ENCODE measurements at places on chromosomes 7 and 10.

DNA sequence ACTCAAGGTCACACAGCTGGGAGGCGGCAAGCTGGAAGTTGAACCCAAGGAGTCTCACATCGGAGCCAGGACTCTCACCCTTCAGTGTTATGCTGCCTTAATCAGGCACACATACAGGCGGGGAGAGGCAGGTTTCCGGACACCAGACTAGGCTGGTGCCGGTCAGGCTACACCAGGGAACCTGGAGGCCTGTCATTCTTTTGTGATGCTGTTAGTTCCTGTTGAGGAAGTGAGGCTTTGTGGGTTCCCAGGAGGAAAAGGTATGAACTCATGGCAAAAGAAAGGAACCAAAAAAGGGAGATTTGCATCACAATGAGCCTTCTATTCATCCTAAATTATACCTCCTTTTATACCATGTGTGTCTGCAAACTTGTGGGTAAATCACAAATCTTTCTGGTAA, 103.8 kb downstream of the TCF7L2 start:
- DNase-seq: no peak

DNA sequence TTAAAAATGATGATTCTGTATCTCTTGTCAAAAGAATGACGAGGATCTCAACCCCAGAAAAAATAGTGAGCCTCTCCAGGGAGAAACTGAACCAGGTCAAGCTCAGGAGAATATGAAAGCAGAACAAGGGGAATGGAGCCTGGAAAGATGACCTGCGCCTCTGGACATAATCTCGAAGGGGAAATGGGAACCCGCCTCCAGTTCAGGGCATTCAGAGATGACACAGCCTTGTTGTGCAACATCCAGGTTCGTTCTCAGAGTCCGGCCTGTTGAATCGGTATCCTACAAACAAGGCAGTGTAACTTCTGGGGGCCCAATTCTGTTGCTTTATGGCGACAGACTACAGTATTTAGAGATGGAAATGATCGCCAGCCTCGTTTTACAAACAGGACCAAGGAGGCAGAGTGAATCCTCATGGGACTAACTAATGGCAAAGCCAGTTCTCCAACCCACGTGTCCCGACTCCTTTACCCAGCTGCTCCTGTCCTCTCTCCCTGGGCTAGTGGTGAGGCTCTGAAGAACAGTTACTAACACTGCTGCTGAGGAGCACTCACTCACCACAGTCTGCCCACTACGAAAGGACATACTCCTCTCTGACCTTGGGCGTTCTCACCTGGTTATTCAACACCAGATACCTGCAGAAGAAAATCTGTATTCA, 67.6 kb downstream of the JAZF1 start:
- DNase-seq: no peak

DNA sequence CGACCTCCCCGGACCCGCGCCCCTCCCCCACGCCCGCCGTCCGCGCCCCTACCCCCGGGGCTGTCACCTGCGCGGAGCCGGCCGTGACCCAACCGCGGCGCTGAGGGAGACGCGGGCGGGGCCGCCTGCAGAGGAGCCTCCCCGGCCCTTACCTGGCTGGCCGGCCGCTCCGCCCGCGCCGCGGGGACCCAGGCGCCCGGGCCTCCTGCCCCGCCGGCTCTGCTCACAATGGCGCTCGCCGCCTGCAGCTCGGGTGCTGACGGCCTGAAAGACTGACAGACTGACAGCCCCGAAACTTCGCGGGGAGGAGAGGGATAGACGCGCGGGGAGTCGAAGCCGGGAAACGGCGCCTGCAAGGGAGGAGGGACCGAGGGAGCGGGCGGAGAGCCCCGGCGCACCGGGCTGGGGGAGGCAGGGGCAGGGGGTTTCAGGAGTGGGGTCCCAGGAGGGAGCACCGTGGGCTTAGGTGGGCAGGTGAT, 393 bp downstream of the ZNF467 start:
- DNase-seq: no peak

DNA sequence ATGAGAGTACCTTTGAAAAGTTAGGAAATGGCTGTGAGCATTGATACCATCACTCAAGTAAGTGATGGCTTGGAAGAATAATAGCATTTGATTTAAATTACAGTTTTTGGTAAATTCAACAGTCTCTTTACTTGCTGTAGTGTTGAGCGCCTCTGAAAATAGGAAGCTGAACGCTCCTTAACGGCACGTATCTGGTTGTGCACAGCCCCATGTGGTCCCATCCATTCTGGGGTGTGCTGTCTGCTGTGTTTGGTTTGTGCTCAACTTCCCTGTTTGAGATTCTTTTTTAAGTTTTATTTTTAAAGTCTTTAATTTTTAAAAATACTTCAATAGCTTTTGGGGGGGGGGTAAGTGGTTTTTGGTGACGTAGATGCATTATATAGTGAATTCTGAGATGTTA, 51.5 kb downstream of the DNAJB6 start:
- no peak for DNase-seq

GRCh38 chr7:45215601-45216062, 58.0 kb downstream of the RAMP3 start:
- DNase-seq: no peak

GRCh38 chr7:113086431-113086888, at the start of gene GPR85:
Gene GPR85 (minus strand): TSS chr7:113086827. CDS start chr7:113084721, 2,106 bp downstream.
- DNase-seq: peak; percentile 76

- DNase-seq: no peak
These were observed 7.5 kb downstream of the SPACDR start for GRCh38 chr7:100456562-100456961.

DNA sequence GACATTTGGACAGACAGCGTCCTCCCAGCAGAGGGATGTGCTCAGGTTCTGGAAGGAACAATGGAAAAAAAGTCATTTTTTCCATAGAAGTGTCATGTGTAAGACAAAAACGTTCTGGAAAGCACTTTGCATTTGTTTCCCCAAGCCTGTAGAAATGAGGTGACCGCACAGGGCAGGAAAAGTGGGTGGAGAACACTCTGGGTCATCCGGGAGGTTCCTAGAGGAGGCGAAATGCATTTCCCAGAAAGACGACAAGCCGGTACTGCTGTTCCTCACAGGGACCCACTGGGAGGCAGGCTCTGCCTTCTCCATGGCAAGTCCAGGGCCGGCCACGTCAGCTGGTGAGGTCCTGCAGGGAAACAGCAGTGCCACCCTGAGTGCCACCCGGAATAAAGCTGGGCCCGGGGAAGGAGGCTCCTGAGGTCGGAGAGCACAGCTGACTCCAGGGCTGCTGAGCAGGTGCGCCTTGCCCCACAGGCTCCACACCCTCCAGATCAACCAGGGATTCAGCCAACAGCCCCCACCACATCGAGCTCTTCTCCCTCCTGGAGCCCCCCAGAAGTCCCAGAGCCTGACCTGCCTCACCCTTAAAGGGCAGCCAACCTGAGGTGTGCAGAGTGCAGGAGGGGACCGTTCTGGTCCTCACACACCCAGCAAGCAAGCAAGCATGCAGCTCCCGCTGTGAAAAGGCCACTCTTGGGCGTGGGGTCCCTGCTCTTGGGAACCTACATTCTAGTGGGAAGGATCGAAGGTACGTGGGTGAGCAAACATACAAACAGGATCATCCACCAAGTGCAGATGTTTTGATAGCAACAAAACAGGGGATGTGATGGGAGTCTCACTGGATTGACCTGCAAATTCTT, 28.8 kb upstream of the INPP5A start:
- DNase-seq: peak; percentile 45

GRCh38 chr10:7571981-7572380, 94.8 kb downstream of the ITIH5 start:
- DNase-seq: no peak

DNA sequence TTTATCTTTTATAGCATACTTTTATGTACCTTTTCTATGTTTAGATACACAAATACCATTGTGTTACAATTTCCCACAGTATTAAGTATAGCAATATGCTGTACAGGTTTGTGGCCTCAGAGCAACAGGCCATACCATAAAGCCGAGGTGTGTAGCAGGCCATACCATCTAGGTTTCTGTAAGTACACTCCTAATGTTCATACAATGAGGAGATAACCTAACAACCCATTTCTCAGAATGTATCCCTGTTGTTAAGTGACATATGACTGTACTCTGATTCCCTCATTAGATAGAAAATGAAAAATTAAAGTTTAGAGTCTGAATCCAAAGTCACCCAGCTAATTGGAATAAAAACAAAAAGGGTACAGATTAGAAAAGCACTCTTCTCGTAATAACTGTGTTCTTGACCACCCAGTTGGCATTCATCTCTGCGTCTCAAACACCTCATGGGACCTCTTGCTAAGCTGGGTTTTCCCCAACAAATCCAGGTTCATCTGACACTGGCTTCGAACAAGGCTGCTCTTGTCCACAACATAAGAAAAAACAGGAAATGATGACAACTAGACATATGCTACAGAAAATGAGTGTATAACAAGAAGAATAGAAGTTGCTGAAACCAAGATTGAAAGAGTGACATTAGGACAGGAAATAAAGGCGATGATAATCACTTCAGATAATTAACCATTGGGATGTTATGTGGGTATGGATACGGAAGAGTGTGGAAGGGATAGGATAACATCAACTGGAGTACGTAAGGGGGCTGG, 1.4 kb downstream of the NDUFB8 start:
- no peak for DNase-seq

- peak; percentile 4 for DNase-seq
These were observed 1077.1 kb upstream of the C7orf33 start for GRCh38 chr7:147513451-147513850.

DNA sequence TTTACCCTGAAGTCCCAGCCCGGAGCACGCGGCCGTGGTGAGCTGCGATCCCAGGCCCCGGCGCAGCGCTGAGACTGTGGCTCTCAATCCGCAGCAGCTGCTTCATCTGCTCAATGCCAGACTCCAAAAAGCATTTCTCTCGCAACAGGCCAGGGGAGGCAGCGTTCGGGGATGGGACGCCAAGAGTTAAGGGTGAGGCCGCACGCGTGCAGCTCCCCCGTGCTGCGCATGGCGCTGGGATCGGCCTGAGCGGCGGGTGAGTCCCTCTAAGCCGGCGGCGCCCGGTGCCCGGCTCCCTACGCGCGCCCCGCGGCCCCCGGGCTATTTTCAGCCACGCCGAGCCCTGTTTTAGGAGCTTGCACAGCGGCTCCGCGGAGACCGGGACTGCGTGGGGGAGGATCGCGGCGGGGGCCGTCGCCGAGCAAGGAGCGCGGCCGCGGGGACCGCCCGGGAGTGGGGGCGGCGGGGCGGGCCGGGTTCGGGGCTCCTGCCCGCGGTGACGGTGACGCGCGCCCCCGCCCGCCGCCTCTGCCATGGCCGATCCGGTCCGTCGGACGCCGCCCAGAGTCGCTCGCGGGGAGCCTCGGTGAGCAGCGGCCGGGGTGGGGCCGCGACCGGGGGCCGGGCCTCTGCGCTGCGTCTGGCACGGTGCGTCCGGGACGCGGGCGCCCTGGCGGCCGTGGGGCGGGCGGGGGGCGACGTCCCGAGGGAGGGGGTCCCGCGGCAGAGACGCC, 29.4 kb upstream of the JAKMIP3 start:
- DNase-seq: peak; percentile 8
